CD4-positive, alpha-beta memory T cell (primary cell): ENCODE measurements at places on chromosomes 13 and 19.

DNA sequence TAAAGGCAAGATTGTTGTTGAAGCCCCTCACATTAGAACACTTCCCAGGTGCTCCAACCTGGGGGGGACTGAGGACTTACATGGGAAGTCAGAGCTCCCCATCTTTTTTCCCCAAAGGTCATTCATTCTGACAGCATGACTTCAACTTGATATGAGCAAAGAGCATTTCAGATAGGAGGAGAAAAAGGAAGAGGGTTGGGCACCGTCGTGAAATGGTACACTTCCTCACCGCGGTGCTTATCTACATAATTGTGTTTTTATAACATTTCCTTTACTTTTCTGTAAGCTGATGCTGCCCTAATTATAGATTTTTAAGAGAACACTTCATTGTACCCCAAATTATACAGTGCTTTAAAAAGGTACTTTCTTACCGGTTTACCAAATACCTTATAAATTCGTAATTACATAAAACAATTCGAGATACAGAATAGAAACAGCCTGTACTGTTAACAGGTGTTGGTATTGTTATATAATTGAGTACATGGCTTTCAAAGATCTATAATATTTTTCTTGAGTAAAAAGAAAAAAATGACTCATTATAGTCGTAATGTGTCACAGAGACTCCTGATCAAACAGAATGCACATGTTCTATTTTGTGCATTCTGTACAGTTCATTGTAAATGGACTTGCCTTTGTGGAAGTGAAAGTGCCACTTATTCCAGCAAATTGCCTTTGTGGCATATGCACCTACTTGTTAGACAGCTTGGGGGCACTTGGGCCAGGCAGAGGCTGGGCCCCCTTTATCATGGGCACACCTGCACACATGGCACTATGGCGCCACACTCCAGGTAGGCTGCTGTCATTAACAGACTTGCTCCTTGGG, 81.8 kb downstream of the GGACT start:
- no peak for DNase-seq

GRCh38 chr19:33370783-33371182, 2.7 kb upstream of the CEBPG start:
- DNase-seq = no peak

- no peak for DNase-seq
These were observed 1651.9 kb upstream of the MIR17HG start for GRCh38 chr13:89695343-89696257.

DNA sequence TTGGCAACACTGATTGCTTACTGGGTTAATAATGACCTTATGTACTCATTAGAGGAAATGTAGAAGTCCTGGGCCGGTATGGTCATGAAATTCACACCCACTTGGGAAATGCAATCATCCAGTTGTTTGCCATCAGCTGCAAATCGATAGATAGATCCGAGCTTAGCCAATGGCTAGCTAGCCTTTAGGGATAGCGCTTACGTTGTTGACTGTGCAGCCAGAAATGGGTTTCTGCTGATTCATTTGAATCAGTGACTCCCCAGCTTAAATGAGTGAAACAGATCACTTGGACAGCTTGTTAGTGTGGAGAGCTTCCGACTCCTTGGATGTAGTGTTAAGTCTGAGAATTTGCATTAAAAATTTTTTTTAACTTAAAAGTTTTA, 11.8 kb downstream of the IL17D start:
- DNase-seq = no peak
